ENCODE measurements at places on chromosomes 7 and 10.
A peak's percentile ranks its signal among the peaks of the same experiment; 100 is the strongest.

- DNase-seq: no peak
These were observed 26.9 kb downstream of the AHR start for GRCh38 chr7:17325364-17325763.

- peak; percentile 61 for DNase-seq
These were observed 37.2 kb downstream of the FRMD4A start for GRCh38 chr10:14293526-14293925.

GRCh38 chr10:77082601-77083252 is 554.9 kb downstream of the KCNMA1 start:
- DNase-seq: no peak

DNA sequence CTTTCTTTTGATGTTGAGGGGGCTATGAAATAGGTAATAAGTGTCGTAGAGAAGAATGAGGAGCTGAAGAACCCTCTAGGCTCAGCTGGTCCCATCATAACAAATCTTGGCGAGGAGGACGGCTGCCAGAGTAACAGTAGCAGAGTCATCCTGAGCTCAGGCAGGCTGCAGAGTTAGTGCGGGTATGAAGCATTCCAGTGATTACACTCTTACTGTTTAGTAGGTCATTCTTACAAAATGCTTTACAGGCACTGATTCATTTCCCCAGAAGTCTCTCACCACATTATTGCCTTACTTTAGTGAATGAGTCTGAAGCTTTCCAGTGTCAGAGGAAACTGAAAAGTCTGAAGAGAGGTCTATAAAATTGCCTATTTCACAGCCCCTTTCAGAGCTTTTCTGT is 43.9 kb upstream of the GPR158 start:
- DNase-seq: peak; percentile 93

- DNase-seq: peak; percentile 95
These were observed 6.2 kb upstream of the IFIT2 start for GRCh38 chr10:89295597-89295996.

GRCh38 chr7:44639671-44640321 is 33.4 kb downstream of the OGDH start:
- peak; percentile 86 for DNase-seq

DNA sequence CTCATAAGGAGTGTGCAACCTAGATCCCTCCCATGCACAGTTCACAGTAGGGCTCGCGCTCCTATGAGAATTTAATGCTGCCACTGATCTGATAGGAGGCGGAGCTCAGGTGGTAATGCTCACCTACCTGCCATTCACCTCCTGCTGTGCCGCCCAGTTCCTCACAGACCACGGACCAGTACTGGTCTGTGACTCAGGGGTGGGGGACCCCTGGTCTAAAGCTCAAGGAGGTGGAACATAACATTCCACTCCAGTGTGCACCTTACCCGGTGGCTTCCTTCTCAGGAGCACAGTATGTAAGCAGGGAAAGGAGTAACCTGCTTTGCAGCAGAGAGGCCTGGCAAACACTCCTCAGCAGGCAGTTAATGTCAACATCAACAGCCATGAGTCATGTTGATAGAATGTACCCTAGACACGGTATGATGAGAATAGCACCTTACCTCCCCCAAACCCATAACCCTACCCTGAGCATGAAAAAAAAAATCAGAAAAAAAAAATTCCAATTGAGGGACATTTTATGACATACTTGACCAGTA is 273.5 kb downstream of the FGFR2 start:
- DNase-seq: no peak

DNA sequence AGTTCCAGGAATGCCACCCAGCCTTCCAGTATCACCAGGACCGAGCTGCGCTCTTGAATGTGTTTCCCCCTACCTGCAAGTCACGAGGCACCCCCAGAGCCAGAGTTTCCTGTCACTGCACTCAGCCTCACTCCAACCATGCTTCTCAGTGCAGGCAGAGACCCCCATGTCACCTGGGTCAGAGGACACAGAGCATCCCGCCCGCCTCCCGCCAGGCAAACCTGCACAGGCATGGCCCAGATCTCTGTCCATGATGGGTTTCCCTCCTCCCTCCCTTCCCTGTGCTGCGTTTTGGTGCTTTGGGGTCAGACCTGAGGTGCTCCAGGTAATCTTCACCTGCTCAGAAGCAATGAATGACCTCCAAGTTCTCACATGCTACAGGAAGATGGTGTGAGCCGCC is 3.1 kb upstream of the RET start:
- DNase-seq: no peak

GRCh38 chr10:117071286-117072050 is 66.5 kb upstream of the SHTN1 start:
- peak; percentile 3 for DNase-seq

- no peak for DNase-seq
These were observed 82.0 kb downstream of the MICALL2 start for GRCh38 chr7:1377111-1377909.

DNA sequence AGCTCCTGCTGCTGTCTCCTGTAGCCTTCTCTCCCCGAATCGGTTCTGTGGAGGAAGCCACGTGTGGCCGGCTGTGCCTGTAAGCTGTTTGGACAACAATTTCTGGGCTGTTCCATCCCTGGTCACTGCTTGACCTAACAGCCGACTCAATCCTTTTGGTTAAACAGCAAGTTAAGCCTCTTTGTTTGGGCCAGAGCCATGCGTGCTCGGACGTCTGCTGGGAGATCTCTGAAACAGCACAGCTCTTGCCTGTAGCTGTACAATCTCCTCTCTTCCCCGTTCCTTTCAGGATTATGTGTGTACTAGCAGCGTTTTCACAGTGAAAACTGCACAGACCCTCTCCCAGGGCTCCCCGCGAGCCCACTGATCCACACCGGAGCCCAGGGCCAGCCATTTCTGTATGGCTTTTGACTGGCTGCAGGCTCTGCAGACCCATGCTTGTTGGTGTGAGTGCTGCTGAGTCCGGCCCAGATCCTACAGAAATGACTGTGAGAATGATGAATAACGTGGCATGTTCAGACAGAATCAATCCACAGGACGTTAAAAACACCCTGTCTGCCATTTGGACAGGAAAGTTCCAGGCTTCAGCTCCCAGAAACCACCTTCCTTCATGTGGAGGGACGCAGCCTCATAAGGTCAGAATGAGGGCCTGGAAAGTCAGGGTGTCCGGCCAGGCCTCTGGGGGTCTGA is 428.6 kb upstream of the ADARB2 start:
- DNase-seq: no peak

Data from amniotic epithelial cell (primary cell).